ENCODE measurements at places on chromosomes 11 and 22. TPM values are rescaled to one million over a fixed set of nuclear protein-coding genes. Genes with fewer than 3 reads are reported as not detected.

DNA sequence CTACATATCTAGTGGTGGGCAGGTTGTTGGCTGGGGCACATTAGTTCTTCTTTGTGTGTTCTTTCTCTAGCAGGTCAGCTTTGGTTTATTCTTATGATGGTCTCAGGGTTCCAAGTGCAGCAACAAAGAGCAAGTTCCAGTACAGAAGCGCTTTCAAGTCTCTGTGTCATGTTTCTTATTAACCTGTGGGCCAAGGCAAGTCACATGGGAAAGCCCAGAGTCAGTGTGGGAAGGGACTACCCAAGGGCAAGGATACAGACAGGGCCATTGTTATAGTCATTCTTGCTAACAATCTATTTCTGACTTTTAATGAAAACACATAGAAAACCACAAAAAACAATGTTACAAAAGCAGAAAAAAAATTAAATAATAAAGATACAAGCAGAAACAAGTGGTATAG lies 754.6 kb downstream of the TBC1D22A start:
- no peak for DNase-seq

GRCh38 chr11:81870066-81870412 lies 863.6 kb downstream of the FAM181B start:
- DNase-seq: no peak

DNA sequence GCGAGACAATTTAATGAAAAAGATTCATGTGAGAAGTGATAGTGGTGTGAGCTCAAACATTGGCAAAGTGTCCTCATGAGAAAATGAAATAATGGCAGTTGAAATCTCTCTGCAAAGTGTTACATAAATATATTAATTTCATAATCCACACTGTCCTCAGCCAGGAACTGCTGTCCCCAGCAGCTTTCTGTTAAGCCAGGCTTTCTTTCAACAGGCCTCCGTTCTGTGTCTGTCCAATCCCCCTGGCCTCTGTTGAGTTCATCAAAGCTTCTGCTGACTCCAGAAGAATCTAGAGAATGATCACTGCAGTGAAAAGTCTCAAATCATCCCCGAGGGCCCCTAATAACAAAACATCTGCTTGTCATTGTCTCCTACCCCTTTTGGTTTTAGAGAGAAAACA lies 10.0 kb upstream of the ASCC2 start:
- peak; percentile 26 for DNase-seq

DNA sequence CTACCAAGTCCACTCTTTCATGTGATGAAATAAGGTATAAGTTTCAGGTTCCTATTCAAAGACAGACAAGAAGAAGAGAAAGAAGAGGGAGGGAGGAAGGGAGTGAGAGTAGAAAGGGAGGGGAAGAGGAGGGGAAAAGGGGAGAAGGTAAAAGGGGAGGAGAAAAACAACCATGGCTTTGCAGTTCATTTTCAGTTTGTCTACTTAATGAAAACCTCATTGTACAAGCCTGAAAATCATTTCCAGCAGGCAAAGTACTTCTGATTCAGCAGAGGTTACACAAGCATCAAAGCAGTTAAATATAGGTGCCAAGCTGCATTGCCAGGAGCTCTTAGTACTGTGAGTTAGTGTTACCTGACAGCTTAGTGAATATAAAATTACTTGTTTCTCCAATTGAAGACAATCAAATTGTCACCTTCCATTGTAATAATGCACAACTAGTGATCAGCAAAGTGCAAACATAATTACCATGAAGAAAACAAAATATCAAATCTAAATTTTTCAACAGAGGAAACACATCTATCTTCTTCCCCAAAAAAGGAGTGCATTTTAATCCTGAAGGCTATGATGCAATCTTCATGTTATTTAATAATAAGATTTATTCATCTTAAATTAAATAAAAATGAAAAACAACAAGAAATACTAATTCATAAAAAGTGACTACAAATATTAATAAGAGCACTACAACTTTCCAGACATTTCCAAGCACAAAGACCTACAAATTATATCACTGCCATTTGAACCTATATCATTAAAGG lies 8.2 kb downstream of the SOX6 start:
- DNase-seq: no peak

NR1H3 gene
- 7.3 TPM for polyA plus RNA-seq

HMOX1 gene
- polyA plus RNA-seq: 13.7 TPM

PANX3 gene
- polyA plus RNA-seq: not detected

HSCB gene
- 19.9 TPM for polyA plus RNA-seq

TSPAN32 gene
- polyA plus RNA-seq: 0.18 TPM

HTR3A gene
- polyA plus RNA-seq: not detected

OR51B5 gene
- polyA plus RNA-seq: 0.15 TPM
